AG09319 (cell line): ENCODE measurements at places on chromosomes 4 and X.

- no peak for DNase-seq
Measured at GRCh38 chrX:134654398-134655012, 3.8 kb downstream of the PLAC1 start.

DNA sequence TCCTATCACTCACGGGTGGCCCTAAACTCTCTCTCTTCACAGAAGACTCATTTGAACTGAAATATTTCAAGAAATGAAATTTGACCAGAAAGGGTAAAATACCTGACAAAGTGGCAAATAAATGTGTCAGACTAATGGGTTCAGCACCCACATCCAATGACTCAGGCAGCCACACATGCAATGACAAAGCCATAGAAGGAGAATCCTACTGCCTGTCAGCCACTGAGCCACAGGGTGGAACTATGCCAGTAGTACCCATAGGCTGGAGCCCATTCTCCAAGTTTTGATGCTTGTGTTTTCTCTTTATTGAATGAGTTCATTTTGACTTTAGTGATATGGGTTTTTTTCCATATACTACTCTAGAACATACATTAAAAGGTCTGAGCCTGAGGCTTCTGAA is 179.0 kb downstream of the BEND2 start:
- DNase-seq, result no peak

GRCh38 chr4:182145334-182145905 is 97.8 kb upstream of the TENM3 start:
- no peak for DNase-seq

DNA sequence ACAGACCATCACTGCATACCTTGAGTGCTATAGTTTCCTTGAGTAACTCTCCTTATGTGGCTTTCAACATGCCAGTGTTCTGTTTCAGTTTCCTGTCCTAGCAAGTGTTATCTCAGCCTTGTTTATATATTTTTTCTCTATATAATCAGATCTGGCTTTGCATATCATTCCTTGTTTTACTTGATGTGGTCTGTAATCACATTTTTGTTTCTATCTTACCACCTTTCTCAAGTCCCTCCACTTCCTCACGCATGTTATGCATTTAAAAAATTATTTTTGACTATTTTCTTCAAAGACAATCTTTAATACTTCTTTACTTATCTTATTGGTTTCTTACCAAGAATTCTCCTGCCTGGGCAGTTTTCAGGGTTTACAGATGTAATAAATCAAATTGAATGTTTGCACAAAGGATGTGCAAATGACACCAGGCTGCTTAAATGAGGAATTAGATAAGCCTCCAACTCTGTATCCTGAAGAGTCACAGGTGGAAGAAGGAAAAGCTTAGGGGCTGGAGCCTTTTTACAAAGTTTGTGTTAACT is 351.2 kb downstream of the BMPR1B start:
- no peak for DNase-seq
